ENCODE measurements at places on chromosomes 16 and 17.
A peak's percentile ranks its signal among the peaks of the same experiment; 100 is the strongest.

DNA sequence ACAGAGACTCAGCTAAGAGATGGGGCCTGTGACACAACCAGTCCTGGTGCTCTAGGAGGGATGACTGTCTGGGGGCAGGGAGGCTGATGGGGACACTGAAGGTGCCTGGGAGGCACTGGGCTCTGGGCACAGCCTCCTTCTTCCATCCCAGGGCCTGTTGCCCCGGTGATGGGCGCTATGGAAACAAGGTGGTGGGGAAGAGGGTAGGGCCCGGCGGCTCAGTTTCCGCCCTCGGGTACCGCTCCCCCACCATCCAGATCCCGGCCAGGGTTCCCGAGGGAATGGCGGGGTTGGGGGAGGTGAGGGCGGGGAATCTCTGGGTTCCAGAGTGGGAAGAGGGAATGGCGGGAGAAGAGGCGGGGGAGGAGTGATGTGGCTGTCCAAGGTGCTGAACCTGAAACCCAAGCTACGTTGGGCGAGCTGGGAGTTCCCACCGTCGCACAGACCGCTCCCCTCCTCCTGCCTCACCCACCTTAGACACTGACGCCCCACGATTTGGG lies 981 bp downstream of the KCNH4 start:
- DNase-seq, result peak; percentile 10

DNA sequence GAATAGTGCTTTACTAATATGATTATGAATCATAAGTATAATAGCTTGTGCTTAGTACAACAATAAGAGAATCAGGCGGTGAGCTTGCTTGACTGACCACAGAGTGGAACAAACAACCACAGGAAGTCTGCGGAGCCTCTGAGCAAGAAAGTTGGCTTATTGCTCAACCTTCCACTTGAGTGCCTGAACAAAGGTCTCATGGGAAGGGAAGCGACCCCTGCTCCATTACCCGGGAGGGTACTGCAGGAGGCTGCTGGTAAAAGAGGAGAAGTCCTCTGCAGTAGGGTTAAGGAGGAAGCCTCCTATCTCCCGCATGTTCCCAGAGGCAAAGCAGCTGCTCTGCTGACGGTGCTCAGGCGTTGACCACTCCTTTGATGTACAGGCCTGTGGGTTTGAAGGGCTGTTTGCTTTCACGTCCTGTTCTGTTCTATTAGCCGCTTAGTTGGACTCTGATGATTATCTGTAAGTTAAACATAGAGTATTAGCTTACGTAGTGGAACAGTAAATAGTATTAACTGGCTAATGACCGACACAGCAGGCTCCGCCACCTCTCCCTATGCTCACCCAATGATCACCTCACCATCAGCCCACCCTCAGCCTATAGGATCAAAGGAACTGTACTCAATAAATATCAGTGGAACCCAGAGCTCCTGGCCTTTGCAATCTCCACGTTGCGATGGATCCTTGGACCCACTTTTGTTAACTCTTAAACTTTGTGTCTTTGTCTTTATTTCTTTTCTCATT lies 17.5 kb downstream of the ALOX15B start:
- DNase-seq, result peak; percentile 20

DNA sequence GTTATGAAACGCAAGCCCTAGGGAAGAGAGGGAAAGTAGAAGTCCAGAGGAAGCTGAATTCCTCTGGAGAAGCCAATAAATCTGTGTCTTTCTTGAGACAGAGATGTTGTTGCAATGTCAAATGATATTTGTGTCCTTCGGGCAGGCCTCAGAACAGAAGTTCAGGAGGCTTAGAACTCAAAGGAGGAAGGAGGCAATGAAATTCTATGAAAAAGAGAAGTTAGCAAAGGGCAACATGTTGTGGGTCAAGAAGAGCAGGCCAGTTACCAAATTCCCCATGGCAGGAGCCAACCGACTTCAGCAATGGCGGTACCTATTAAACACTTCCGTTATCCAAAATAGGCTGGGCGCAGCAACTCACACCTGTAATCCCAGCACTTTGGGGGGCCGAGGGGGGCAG lies 109.0 kb upstream of the DHX40 start:
- DNase-seq, result no peak

DNA sequence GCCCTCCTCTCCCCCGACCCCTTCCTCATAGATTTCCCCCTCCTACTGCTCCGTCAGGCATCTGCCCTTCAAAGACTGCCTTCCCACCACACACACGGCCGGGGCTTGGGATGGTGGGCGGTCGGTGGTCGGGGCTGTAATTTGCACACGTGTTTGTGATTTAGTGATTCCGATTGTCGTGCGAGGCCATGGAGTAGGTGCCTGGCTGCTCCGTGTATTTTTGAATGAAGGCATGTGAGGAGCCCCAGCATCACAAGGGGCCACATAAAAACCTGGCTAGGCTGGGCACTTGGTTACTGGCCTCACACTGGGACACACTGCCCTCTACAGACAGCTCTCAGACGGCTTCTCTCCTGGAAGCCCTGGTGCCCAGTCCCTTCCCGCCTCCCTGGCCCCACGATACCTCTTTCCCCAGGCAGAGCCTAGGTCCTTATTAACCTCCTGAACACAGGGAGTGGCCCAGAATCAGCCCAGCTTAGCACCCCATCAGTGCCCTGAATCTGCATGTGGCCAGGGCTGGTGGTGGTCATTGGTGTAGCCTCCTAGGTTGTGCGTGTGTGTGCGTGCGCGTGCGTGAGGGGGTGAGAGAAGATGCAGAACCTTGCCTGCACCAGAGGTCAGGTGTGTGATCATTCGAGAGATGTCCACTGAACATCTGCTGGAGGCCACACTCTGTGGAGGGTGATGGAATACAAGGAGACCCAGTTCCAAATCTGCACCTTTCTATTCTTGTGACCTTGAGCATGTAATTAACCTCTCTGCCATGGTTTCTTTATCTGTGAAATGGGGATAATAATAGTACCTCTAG lies 1.3 kb upstream of the SOCS1 start:
- DNase-seq, result peak; percentile 38

DNA sequence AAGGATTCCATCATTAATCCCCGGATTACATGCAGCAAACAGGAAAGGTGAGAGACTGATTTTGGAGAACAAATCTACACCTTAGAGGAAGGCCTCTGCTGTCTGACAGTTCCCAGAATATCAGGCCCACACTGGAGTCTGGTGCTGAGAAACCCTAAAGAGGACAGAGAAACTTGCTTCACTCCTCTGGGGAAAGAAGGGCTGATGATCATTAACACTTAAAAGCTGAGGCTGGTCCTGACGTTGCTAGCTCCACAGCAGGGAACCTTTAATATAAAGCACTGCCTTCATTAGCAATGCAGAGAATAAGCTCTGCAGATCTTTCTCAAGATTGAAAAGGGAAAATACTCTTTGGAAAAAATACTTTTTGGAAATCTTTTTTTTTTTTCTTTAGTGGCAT lies 1472.4 kb upstream of the GOT2 start:
- DNase-seq, result no peak

DNA sequence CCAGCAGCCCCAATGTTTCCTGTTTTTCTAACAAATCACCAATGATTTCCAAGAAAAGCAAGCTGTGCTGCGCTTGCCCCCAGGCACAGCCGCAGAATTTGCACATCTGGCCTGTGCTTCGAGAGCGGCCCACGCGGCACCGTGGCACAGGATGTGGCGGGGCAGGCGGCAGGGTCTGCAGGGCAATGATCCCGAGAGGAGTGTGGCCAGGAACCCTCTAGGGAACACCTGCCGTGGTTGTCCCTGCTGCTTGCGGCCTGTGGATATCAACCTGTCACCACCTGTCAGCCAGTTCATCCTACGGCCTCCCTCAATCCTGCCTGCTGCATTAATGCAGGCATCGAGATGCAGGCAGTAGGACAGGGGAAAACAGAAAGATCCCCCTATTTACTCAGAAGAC lies 24.0 kb downstream of the PIK3R5 start:
- DNase-seq, result no peak

DNA sequence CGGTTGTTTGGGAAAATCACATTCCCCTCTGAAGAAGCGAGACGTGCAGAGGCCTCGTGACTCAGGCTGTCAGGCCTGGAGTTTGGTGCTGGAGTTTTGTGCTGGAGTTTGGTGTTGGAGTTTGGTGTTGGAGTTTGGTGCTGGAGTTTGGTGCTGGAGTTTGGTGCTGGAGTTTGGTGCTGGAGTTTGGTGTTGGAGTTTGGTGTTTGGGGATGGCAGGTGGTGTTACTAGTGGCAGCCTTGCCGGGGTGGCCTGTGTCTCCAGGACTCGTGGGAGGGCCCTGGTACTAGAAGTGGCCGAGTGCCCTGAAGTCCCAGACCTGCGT lies 12.6 kb downstream of the TBC1D24 start:
- no peak for DNase-seq

DNA sequence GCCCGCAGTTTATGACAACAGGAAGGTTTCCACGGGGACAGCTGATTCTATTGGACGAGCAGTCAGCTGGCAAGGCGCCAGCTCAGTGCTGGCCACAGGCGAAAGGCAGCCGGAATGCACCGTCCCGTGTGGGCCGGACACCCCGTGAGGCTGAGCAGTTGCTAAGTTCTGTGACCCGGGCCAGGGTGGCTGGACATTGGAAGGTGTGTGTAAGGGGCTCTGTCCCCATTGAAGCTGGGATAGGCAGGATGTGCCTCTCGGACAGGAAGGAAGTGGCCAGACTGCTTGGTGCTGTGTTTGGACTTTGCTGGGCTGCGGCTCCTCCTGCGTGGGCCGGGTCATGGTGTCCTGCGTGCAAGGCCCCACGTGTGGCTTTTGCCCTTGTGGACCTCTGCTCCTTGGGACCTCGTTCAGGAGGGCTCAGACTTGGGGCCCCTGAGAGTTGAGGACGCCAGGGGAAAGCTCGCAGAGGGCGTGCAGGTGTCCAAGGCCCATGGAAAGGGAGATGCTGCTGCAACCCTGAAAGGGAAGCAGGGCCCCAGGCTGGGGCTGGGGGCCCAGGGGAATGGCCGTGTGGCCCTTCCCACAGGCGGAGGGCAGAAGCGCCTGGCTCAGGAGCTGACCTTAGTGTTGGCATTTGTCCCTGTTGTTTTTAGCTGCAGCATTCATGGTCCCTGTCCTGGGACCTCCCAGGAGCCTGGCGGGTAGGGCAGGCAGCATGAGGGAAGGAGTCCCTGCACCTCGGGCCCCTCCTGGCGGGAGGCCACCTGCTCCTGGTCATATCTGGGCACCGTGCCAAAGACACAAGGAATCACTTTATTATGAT lies 10.0 kb downstream of the BAIAP2 start:
- no peak for DNase-seq

- DNase-seq, result peak; percentile 43
These were observed 4.3 kb upstream of the SGF29 start for GRCh38 chr16:28549301-28549899.

GRCh38 chr16:85619101-85619891 lies 6.2 kb downstream of the GSE1 start:
- DNase-seq, result no peak

Measured in Kasumi-1 (cell line).